ENCODE measurements at places on chromosomes 5 and 9.

GRCh38 chr5:74638970-74639806, 1.3 kb downstream of the ENC1 start:
- DNase-seq, result peak; percentile 28

DNA sequence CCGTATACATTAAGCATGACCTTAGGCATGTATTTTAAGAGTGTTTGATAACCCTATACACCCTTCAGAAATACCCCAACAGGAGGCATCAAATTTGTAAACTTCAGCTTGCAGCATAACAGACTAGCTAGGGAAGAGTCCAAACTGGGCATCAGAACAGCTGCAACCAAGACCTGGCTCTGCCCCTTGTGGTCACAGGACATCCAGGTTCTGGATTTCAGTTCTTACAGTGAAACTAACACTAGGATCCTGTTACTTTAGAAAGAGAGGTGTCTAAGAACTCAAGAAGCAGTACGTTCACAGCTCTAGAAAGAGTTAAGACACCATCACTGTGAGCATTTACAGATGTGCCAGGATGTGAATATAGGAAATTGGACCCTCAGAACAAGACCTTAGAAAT, 229.8 kb downstream of the BNC2 start:
- no peak for DNase-seq

GRCh38 chr9:130786526-130786925, 48.5 kb upstream of the ABL1 start:
- DNase-seq, result no peak

GRCh38 chr5:112878760-112879159, 17.7 kb downstream of the SRP19 start:
- no peak for DNase-seq

- no peak for DNase-seq
Observed at GRCh38 chr5:20972419-20972925, 984.5 kb upstream of the CDH18 start.

- DNase-seq, result no peak
Observed at GRCh38 chr9:124780757-124781151, 3.8 kb downstream of the OLFML2A start.

DNA sequence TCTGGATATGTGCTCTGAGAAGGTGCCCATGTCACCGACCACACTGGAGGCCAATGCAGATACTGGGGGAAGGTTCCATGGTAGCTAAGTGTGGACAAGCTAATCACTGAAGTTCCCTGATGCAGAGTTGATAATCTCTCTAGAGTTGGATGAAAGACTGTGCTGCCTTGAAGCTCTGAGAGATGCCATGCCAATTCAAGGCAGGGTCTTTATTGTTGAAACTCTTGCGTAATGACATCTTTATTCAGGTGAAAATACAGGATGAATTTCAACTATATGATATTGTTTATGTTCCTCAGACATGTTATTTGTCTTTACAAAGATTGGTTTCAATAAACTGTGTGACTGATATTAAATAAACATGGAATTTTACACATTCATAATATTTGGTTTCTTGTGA, 167.6 kb upstream of the TMEM161B start:
- no peak for DNase-seq

GRCh38 chr9:88925481-88925880, 65.8 kb upstream of the S1PR3 start:
- no peak for DNase-seq

GRCh38 chr5:133773247-133774202, 161.2 kb upstream of the FSTL4 start:
- no peak for DNase-seq

GRCh38 chr5:2471152-2471879, 280.2 kb downstream of the IRX2 start:
- DNase-seq, result no peak
